ENCODE measurements at places on chromosomes 13 and 19. TPM values are rescaled to one million over a fixed set of nuclear protein-coding genes. Genes with fewer than 3 reads are reported as not detected.

RNF6 gene
- 50.3 TPM for total RNA-seq

RASAL3 gene
- not detected for total RNA-seq

DPY19L3 gene
- total RNA-seq: 27.4 TPM

POMP gene
- 106 TPM for total RNA-seq

CDX2 gene
- not detected for total RNA-seq

CYP2A7 gene
- not detected for total RNA-seq

Measured in placental pericyte (primary cell).